CD4-positive, alpha-beta T cell treated with Interleukin-17A for 4 hours (primary cell): ENCODE measurements at places on chromosomes 1 and 21.

DNA sequence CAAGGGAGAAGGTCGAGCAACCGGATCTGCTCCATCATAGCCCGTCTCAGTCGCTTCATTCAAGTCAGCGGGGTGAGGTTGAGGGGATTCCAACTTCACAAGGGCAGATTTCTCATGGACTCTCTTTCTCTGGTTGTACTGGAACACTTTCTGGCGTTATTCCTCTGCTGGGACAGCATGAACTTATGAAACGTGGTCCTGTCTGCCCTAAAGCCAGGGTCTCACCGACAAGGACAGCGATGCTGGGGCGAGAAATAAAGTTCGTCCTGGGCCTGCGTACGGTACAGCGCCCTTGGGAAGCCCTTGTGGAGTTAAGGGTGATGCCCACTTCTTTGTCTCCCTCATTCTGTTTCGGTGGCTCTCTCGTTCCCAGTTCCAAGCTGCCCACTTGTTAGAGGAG is 1.3 kb upstream of the FLVCR1 start:
- DNase-seq = no peak

DNA sequence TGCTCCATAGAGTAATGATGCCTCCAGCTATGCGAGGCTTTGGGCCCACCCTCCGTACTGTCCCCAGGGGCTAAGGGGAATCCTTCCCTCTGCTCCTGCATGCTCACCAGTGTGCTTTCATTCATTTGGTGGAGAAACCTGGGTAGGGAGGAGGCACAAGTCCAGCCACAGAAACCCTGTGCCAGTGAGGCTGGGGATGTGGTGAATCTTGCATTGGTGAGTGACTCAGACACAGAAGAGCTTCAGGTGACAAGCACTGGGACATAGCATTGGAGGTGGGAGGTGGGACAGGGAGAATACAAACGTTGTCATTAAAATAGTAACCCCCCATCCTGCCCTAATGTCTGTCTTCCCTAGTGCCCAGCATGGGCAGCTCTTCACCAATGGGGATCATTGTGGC is 5.2 kb downstream of the FCGR2A start:
- DNase-seq = no peak

DNA sequence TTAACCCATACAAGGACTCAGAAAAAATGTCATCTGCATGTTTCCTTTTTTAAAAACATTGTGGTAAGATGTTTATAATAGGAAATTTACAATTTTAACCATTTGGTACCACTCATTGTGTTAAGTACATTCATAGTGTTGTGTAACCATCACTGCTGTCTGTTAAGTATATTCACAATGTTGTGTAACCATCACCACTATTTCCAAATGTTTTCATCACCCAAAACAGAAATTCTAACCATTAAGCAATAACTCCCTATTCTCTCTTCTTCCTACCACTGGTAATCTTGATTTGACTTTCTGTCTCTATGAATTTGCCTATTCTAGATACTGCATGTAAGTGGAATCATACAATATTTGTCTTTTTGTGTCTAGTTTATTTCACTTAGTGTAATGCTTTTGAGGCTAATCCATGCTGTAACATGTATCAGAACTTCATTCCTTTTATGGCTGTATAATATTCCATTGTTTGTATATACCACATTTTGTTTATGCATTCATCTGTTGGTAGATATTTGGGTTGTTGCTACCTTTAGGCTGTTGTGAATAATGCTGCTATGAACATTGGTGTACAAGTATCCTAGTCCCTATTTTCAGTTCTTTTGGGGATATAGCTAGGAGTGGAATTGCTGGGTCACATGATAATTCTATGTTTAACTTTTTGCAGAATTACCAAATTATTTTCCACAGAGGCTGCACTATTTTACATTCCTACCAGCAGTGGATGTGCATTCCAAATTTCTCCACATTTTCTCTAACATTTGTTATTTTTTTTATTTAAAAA is 14.1 kb downstream of the HIPK1 start:
- no peak for DNase-seq

GRCh38 chr1:40945491-40945973 is 34.0 kb upstream of the CTPS1 start:
- DNase-seq = no peak

DNA sequence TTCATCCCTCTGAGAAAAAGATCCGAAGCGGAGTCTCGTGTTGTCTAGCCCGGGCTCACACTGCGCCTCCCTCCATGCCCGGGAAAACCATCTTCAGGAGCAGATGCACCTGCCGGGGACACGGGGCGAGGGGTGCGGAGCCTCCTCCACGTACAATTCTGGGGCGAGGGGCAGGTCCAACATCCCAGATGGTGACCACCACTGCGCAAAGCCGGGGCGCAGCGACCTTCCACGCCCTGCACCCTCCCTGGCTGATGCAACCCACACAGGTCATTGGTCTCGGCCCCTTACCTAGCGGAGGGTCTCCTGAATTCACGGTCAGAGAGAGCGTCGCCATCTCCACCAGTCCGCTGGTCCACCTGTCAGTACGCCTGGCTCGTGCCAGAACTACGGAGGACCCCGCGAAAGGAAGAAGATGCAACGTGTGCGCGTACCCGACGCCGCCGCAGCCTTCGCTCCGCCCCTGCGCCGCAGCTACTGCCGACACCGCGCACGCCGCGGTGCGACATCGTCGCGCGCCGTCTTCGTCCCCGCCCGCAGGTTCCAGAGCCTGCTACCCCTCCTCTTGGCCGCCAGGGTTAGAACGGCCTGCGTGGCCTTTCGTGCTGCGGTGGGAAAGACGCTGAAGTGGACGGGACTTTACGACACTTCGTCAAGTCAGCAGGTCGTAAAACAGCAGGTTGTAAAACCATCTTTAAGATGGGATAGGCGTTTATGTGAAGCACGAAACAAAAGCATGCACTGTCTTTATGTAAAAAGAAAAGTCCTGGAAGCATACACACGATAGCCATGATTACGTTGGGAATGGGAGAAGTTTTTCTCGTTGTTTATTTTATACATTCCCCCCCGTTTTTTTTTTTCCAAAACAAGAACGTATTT is at the start of gene EPRS1:
Gene EPRS1, minus strand, starts transcription at position 454 of the 879 bp plus-strand sequence. Its CDS starts 117 bp downstream, at position 337.
- peak; percentile 94 for DNase-seq

GRCh38 chr1:4745560-4745959 is 91.2 kb downstream of the AJAP1 start:
- DNase-seq = no peak

GRCh38 chr1:161705537-161705936 is 1.5 kb upstream of the FCRLA start:
- no peak for DNase-seq

DNA sequence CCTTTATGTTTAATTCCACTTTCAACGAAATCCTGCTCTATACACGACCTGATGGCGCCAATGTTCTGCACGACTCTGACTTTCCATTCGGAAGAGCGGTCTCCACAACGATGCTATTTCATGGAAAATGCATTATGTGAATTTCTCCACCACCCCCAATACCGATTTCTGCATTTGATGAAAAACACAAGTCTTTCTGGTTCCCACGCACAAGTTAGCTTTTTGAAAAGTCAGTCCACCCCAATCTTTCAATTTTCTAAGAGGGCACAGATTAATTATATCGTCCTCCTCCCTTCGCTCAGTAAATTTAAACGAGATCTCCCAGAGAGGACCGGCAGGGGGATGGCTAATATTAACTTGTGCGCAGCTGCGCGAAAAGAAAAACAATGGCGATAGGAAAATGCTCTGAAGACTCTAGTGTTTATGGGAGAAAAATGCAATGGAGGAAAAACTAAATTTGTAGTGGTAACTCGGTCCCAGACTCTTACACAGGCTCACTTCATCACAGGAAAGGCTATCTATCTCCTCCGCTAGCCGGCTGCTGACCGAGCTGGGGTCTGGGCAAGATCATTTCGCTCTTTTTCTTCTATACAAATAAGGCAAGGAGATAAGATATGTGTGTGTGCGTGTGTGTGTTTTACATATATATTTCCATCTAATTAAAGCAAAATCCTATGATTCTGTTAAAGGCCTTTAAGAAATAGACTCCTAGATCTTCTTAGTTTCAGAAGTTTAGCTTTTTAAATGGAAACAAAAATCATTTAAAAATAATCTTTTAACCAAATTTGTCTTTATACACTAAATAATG is 1.2 kb upstream of the LHX8 start:
- no peak for DNase-seq

DNA sequence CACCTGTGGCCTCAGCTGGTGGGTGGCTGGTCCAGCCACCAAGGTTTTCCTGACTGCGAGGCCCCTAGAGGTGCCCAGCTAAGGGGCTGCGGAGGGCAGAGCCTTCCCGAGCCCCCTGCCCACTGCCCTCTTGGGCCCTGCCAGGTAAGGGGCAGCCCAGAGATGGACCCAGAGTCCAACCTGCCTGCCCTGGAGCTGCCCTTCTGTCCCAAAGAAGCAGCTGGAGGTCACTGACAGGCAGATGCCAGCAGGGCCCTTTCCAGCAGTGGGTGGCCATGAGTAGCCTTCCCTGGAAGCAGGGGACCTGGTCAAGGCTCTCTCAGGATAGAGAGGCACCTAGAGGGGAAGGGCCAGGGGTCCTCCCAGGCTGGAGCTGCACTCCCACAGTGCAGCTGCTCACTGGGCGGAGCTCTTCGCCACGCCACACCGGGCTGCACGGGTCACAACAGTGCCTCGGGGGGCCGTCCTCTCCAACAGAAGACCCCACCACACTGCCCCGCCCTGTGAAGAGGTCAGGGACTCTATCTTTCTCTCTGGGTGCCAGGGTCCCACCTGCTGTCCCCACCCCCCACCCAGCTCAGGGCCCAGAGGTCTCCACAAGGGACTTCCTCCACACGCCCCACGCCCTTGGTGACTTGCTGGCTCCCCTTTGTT is 10.9 kb upstream of the GNB1 start:
- no peak for DNase-seq

GRCh38 chr1:187197685-187198084 is 368.9 kb downstream of the PLA2G4A start:
- DNase-seq = no peak

GRCh38 chr1:215466361-215466760 is 100.7 kb upstream of the KCTD3 start:
- no peak for DNase-seq

DNA sequence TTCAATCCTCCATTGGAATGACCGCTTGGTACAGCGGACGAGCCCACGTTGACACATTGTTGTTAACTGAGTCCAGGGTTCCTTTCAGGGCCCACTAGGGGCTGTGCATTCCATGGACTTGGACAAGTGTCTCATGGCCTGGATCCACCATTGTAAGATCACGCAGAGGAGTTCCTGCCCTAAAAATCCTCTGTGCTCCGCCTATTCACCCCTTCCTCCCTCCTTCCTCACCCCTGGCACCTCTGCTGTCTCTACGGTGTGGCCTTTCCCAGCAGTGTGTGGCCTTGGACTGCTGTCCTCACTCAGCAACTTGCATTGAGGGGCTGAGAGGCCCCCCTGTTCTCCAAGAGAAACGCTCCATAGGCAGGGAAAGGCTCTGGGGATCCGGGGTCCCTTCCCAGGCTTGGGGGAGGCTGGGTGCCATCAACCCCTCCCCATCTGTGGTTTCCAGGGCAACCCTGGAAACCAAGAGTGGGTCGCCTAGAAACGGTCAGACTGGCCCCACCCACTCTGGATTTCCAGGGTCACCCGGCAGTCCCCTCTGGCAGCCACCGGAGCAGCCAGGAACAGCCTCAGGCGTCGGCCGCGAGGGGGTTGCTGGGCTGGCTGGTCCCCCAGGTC is 50.9 kb downstream of the MEGF6 start:
- DNase-seq = no peak

DNA sequence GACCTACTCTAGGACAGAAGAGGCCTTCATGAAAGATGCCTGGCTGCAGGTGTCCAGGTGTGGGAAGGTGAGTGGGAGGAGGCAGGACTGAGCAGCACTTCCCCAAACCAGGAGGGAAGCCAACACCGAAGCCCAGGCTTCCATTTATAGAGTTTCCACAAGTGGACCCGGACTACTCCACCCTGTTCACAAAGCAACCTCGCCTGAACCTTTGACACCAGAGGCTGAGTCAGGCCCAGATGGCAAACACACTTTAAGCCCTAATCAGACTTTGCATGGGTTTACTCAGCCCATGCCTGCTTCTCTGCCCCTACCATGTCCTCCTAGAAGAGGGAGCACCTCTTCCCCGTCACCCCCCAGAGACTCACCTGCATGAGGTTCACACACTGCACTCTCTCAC is 14.0 kb downstream of the PRR9 start:
- DNase-seq = no peak

DNA sequence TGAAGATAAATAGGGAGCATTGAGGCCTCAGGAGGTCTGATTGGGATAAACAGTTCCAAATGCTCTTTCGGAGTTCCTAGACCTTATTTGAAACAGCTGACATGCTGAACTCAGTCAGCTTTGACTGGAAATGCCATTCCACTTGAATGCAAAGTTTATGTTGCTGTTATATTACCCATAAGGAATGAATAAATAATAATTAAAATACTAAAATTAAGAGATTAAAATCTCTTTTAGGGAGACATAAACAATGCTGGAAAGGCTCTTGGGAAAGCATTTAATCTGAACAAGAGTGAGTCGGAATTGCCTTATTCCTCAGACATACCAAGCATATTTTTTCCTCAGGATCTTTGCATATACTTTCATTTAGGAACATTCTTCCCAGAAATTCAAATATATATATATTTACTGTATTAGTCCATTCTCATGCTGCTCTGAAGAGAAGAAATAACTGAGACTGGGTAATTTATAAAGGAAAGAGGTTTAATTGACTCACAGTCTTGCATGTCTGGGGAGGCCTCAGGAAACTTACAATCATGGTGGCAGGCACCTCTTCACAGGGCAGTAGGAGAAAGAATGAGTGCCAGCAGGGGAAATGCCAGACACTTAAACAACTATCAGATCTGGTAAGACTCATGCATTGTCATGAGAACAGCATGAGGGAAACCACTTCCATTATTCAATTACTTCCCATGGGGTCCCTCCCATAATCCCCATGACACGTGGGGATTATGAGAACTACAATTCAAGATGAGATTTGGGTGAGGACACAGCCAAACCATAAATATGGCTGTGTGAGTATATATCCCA is 318.2 kb upstream of the PLXNA2 start:
- no peak for DNase-seq

- no peak for DNase-seq
These were observed 41.5 kb downstream of the LRRC53 start for GRCh38 chr1:74470936-74471335.

DNA sequence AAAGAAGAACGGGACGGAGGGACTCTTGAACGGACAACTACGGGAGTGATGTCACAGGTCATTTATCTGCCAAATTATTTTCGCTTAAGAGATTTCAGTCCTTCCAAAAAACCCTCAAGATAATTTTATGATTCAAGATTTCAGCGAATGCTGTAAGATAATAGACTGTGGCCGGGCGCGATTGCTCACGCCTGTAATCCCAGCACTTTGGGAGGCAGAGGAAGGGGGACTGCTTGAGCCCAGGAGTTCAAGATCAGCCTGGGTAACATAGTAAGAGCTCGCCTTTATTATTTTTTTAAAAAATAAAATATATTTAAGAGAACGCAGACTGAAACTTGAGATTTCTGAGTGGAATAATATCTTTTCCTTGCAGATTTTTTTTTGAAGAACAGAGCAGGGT is 609 bp downstream of the RWDD2B start:
- peak; percentile 12 for DNase-seq
